CD8-positive, alpha-beta memory T cell (primary cell): ENCODE measurements at places on chromosomes 16 and 17.

DNA sequence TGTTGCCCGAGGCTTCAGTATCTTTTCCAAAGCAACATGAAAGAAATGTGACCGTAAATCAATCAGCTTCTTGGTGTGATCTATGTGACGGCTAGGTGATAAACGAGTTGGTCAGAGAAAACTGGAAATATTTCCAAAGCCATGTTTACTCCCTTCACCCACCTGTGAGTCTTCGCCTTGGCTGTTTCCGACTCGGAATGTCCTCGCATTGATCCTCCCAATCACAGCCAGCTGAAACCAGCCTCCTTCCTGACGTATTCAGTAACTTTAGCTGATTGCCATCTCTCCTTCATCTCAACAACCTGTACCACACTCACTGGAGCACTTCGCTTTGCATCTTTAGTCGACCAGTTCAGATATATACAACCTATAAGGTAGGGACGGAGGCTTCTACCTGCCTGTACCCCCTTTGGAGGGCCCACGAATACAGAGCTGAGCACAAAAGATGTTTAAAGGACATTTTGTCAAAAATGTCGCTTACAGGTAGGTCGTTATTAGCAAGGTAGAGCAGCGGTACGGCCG lies 705 bp downstream of the KRABD2 start:
- DNase-seq, result no peak

GRCh38 chr16:74107795-74108610 lies 188.6 kb upstream of the PSMD7 start:
- DNase-seq, result no peak

- no peak for DNase-seq
Observed at GRCh38 chr17:2271985-2272702, 31.4 kb downstream of the SMG6 start.

GRCh38 chr16:2032285-2033056 lies 5.8 kb downstream of the NHERF2 start:
- DNase-seq, result no peak

GRCh38 chr16:86723689-86724088 lies 145.3 kb downstream of the FOXL1 start:
- no peak for DNase-seq
